ENCODE measurements at places on chromosomes 13 and 19.

DNA sequence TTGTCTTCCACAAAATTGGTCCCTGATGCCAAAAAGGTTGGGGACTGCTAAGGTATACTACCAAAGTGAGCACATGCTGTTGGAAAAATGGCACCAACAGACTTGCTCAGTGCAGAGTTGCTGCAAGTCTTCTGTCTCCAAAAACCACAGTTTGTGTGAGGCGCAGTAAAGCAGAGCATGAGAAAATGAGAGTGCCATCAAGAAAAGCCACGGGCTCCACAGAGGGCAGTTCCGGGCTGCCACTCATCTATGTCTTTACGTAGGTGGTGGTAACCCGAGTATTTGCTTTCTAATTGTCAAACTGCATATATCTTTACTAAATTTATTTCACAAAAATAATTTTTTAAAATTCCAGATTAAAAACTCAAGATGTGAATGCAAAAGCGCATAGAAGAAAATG is 123.8 kb downstream of the RNF17 start:
- DNase-seq, result no peak

DNA sequence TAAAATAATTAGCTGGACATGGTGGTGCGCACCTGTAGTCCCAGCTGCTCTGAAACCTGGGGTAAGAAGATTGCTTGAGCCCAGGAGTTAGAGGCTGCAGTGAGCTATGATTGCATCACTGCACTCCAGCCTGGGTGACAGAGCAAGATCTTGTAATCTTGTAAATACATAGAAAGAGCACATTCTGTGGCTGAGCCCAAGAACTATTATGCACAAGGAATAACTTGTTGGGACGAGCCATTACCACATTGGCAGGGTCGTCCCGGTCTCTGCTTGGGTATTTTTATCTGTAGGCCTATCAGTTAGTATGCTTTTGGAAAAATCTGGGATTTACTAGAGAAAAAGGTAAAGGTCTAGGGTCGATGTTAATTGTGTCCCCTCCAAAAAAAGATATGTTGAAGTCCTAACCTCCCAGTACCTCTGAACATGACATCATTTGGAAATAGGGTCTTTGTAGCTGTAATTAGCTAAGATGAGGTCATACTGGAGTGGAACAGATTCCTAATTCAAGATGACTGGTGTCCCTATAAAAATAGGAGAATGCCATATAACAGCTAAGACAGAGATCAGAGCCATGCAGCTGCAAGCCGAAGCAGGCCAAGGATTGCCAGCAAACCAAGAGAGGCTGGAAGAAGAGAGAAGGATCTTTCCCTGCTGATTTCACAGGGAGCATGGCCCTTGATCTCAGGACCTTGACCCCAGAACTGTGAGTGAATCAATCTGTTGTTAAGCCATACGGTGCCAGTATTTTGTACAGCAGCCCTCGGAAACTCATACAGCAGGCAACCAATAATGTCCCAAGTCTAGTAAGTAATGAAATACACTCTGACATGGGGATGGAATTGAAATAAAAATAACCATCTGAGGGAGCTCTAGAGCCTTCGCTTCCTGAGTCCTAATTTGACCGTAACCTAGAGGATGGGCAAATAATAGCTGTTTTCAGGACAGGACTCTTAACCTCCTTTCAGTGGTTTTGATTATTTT is 77.0 kb downstream of the TM9SF2 start:
- DNase-seq, result no peak

- no peak for DNase-seq
Measured at GRCh38 chr19:19488875-19489690, 26.3 kb downstream of the TSSK6 start.

DNA sequence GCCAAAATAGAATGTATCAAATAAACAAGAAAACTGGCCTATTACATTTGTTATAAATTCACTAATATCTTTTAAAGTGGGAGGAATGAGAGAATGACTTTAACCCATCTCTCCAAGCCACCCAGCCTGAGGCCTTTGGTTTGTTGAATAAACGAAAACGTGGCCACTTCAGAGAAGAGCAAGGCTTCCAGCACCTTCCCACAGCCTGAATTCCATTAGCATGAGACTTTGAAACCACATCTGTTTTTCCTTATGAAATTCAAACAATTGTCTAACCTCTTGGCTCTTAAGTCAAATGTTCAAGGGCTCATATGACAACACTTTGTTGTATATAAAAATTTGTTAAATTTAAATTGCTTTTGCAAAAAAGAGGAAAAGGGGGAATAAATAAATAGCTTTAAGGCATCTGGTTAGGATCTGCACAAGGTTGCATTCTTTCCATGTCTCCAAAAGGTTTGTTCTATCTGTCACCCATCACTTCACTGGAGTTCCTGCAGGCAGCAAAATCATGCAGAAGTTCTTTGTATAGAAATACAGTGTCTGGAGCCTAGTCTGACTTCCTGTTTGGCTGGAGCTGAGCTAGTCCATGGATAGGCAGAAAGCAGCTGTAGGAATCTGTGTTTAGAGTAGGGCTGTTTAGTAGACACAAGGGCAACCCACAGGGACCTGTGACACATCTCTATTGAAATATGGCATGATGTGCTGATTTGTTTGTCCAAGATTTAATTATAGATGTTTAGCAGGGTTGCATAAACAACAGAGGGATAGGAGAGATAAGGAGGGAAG is 502.3 kb downstream of the KCTD12 start:
- DNase-seq, result no peak

- DNase-seq, result no peak
Measured at GRCh38 chr13:23357349-23357748, 76.2 kb downstream of the SACS start.

DNA sequence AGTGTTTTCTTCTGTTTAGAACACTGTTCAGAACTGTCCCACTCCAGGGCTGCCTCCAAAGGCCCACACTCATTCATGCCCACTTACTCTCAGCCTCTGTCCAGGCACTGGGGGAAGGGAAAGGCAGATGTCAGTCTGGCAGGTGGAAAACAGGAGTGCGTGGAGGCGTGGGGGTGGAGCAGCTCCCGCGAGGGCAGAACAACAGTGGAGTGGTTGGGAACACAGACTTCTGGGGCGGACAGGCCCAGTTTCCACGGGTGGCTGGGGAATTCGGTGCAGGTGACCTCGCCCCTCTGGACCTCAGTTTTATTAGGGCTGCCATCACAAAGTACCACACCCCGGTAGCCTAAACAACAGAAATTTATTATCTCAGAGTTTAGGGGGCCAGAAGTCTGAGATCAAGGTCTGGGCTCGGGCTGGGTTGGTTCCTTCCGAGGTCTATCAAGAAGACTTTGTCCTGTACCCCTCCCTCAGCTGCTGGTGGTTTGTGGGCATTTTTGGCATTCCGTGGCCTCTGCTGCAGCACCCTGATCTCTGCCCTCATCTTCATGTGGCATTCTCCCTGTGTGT is 59.7 kb downstream of the SIPA1L3 start:
- no peak for DNase-seq

- no peak for DNase-seq
Measured at GRCh38 chr19:4297901-4298809, 4.0 kb downstream of the TMIGD2 start.

DNA sequence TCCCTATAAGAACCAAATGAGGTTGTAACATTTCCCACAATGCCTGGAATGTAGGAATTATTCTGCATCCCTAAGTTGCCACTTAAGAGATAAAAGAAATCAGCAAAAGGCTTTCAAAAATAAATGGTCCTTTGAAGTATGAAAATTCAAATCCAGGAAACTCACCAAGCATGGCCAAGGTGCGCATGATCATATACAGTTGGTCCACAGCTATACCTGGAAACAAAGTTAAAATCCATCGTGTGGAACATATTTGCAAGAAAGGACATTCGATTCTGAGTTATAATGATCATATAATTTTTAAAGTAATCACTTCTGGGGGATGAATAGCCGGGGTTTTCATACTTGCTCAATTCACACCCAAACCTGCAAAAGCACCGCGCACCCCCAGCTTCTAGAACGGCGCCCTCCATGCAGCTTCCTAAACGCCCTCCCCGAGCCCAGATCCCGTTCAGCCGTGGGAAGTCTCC is 525 bp downstream of the CARS2 start:
- no peak for DNase-seq

DNA sequence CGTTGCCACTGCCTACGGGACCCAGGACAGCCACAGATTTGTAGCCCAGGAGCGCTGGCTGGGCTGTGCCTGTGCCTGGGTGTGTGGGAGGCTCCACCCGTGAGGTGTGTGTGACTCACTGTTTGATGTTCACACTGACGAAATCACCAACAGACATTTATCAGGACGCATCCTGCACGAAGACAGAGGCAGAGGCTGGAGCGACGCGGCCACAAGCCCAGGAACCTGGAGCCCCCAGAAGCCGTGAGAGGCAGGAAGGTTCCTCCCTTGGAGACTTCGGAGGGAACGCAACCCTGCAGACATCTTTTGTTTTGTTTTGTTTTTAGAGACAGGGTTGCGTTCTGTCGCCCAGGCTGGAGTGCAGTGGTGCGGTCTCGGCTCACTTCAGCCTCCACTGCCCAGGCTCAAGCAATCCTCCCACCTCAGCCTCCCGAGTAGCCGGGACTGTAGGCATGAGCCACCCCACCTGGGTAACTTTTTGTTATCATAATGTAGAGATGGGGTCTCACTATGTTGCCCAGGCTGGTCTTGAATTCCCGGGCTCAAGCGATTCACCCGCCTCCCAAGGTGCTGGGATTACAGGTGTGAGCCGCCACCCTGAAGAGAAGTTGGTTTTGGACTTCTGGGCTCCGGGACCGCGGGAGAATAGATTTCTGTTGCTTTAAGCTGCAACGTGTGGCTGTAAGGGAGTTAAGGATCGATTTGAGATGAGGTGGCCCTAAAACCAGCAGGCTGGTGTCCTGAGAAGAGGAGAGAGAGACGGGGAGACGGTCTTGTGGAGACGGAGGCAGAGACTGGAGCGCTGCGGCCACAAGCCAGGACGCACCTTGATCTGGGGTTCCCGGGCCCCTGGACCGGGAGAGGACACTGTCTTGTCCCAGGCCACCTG is 24.9 kb upstream of the WDR18 start:
- no peak for DNase-seq

DNA sequence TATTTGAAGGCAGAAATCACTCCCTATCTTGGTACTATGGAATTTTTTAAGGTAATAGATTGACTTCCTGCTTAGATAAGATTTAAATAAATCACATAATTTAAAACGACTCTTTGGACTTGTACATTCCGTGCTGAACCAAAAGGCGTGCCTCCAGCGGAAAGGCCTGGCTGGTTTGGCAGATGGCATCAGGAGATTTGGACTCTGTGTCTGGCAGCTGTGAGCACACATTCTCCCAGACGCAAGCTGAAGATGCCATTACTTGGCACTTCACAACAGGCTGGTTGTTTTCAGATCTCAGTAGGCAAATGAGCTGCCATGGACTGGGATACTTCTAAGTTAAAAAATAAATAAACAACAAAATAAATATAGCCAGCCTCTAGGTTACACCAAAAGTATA is 104.5 kb upstream of the SLC15A1 start:
- no peak for DNase-seq

GRCh38 chr13:48993150-48993549 is 17.4 kb downstream of the FNDC3A start:
- DNase-seq, result no peak

DNA sequence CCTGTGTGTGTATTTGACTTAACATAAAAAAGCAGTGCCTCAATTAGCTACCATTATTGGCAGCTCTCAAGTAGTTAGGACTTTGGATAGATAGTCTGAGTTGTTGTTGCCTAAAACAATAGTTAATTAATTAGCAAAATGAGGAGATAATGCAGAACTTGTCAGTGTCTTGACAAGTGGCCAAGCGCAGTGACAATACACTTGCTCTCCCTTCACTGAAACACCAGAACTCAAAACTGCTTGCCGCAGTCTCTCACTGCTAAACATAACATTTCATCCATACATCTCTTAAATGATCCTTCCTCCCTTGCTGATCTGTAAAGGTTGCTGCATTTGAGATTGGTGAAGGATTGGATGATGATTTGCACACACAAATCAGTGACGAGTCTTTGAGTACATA is 61.7 kb downstream of the ARHGAP35 start:
- no peak for DNase-seq

GRCh38 chr19:19642506-19643157 is 825 bp downstream of the GMIP start:
- DNase-seq, result no peak

DNA sequence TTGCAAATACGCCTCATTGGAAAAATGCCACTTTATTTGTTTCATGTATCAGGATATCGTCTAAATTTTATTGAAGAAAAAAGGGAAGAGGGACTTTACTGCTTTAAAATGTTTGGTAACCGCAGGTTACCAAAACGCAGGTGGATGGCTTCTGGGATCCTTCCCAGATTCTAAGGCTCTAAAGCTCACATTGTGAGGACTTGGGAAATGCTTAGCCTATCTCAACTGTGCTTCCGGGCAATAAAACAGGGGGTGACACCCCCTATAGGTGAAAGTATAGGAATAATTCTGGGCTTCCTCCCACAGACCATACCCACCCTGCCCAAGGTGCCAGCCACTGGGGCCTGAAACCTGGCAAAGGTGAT is 73.2 kb upstream of the IPO5 start:
- no peak for DNase-seq

GRCh38 chr19:10683064-10683426 is 18.2 kb upstream of the QTRT1 start:
- DNase-seq, result no peak

Data from DMS79 (cell line).